ENCODE measurements at places on chromosomes 16 and 17.

DNA sequence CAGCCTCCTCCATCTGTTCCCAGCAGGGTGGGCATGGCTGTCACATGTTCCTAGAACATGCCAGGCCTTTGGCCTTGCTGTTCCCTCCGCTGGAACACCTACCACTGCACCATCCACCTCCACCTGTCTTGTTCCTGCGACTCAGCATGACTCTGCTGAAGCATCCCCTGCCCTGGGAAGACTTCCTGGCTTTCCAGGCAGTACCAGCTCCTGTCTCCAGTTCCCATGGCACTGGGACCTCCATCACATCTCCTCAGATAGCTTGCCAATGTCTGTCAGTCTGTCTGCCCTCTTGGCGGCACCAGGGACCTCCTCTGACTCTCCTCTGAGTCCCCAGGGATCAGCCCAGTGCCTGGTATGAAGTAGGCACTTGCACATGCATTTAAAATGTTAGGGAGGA, 15.7 kb downstream of the PDP2 start:
- DNase-seq, result no peak

DNA sequence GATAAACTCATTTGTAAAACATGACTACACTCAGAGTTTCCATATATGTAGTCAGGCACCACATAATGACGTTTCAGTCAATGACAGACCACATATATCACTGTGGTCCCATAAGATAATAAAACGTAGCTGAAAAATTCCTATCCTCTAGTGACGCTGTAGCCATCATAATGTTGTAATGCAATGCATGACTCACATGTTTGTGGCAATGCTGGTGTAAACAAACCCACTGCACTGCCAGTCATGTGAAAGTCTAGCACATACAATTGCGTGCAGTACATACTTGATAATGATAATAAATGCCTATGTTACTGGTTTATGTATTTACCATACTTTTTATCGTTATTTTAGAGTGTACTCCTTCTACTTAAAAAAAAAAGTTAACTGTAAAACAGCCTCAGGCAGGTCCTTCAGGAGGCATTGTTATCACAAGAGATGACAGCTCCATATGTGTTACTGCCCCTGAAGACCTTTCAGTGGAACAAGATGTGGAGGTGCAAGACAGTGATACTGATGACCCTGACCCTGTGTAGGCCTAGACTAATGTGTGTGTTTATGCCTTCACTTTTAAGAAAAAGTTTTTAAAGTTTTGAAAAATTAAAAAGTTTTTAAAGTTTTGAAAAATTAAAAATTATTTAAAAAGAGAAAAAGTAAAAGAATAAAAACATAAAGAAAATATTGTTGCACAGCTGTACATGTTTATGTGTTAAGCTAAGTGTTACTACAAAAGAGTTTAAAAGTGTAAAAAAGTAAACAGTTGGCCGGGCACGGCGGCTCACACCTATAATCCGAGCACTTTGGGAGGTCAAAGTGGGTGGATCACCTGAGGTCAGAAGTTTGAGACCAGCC, 9.0 kb downstream of the STAT5B start:
- peak; percentile 61 for DNase-seq

DNA sequence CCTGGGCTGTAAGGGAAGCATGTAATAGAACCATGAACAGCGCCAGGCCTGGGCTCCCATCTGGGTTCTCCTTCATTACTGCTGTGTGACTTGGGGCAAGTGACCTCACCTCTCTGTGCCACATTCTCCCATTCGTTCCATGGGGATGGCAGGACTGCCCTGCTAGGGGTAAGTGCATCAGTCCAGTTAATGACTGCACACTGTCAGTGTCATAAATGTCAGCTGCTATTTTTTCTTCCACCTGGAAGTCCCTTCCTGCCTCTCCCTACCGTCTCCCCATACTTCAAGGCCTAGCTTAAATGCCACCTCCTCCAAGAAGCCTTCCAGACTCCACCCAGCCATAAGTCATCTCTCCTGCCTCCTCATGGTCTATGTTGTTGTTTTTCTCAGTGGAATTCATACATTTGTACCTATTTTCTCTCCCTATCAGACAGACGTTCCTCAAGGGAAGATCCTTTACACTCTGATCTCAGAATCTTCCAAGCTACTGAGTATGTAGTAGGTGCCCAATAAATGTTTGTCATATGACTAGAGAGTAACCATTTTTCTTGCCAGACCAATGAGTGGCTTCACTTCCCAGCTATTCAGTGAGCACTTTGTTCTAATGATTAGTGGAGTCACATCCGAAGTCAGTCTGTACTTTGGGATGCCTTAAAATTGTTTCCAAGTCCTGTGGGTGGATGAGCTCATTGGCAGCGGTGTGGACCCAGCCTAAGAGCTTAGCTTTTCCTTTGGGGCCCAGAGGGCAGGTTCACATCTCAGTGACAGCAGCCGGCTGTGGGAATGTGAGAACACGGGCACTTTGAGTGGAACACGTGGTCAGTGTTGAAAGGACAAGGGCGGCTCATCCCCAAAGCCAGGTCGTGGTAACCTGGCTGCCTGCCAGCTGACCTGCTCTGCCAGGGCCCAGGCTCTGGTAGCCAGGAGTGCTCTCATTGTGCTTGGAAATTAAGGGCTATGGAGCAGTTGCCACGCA, 147.5 kb upstream of the GSE1 start:
- no peak for DNase-seq

- no peak for DNase-seq
Observed at GRCh38 chr17:2262135-2262587, 41.4 kb downstream of the SMG6 start.

GRCh38 chr16:47728205-47728604, 267.1 kb downstream of the PHKB start:
- no peak for DNase-seq

DNA sequence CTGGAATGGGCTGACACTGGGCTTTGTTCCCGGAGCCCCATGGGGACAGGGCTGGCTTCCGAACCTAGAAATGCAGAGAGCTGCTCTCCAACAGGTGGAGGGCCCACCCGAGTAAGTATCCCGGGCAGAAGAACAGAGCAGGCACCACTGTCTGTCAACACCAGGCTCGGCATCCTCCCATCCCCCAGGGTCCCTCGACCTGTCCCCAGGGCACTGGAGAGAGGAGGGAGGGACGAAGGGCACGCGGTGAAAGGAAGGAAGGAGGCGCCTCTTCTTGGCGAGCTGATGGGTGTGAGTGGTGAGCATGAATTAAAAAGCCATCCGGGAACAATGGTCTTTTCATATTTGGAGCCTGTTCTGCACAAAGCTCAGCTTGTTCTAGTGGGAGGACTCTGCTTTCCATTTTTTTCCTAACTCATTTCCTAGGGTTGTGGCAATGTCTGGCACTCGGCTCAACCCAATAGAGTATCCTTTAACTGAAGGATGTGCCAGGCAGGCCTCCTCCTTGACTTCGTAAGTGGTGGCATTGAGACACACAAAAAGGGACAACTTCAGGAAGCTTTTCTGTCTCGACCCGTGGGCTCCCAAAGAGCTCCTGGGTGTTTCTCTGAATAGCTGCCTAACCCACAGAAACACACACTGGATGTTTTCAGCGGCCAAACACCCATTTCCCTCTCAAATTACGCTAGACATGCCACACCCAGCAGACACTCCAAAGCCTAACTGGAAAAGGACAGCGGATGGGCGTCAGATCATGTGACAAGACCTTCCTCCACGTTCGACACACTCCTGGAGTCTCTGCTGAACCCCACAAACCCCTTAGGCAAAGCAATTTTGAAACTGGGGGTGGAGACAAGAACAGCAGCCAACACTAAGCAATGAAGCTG, 47.7 kb downstream of the ZFHX3 start:
- no peak for DNase-seq

DNA sequence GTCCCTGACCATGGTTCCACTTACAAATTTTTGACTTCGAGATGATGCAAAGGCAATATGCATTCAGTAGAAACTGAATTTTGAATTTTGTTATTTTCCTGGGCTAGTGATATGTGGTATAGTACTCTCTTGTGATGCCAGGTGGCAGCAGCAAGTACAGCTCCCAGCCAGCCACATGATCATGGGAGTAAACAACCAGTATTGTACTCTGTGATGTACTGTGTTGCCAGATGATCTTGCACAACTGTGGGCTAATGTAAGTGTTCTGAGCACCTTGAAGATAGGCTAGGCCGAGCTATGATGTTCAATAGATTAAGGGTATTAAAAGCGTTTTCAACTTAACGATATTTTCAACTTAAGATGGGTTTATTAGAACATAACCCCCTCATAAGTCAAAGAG, 250.8 kb downstream of the STX8 start:
- DNase-seq, result no peak

DNA sequence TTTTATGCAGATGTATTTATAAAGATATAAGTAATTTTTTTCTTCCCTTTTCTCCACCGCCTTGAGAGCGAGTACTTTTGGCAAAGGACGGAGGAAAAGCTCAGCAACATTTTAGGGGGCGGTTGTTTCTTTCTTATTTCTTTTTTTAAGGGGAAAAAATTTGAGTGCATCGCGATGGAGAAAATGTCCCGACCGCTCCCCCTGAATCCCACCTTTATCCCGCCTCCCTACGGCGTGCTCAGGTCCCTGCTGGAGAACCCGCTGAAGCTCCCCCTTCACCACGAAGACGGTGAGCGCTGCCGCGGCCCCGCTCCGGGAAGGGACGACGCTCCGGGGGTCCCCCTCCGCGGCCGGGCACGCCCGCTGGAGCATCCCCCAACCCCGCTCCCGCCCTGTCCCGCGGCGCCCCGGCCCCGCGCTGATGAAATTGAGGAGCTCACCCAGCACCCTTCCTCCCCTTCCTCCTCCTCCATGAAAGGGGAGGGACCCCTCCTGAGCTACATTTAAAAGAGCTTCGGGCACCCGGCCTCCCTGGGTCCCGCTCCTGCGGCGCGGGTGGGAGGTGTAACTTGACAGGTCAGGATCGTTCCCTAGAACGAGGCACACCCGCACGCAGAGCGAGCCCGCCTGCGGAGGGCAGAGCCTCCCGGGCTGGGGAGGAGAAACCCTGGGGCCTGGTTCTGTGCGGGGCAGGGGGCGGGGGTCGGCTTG, 706 bp downstream of the HLF start:
- DNase-seq, result peak; percentile 4

- no peak for DNase-seq
Observed at GRCh38 chr17:10716218-10716617, 13.6 kb downstream of the TMEM220 start.

DNA sequence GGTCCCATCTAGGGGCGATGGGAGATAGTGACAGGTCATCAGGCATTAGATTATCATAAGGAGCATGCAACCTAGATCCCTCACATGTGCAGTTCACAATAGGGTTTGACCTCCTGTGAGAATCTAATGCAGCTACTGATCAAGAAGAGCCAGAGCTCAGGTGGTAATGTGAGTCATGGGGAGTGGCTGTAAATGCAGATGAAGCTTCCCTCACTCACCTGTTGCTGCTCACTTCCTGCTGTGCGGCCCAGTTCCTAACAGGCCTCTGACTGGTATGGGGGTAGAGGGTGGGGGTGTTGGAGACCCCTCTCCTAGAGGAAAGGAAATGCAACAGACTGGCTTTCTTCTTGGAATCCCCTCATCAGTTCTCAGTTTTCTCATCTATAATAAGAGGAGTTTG, 131.4 kb downstream of the CA10 start:
- DNase-seq, result no peak

DNA sequence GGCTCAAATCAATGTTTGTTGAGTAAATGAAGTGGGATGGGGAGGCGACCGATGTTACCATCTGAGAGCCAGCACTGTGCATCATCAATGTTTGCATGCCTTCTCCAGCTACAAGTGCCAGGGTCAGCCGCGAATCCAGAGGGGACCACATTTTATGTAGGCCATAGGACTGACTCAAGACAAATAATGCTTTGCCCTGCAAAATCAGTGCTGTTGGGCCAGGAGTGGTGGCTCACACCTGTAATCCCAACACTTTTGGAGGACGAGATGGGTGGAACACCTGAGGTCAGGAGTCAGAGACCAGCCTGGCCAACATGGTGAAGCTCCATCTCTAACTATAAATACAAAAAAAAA, 53.1 kb upstream of the WSB1 start:
- no peak for DNase-seq

DNA sequence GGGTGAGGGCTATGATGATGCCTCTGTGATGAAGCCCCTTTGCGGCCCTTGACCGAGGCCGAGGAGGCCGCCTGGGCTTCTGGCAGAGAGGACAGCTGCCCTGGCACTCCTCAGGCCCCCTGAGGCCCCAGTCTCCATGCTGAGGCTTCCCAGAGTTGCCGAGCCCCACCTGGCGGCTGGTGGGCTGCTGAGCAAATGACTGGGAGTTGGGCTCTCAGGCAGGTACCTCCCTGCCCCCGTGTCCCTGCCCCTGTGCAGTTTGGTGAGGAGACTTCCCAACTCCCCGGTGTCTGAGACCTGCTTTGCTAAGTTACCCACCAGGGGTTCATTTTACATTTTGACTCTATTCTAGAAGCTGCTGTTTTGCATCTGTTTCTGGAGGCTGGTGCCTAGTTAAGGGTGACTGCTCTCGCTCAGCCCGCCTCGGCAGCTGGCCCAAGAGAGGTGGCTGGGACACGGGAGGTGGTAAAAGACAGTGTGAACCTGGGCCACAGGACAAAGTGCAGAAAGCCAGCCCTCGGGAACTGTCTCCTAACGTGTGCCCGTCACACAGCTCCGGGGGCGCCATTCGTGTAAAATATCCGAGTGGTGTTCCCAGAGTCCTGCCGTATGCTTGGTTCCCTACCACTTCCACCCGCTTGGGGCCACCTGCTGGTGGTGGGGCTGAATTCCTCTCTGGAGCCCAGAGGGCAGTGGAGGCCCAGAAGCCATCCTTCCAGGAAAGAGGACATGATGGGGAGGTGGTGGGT, 134.5 kb downstream of the RAB11FIP4 start:
- DNase-seq, result no peak

- no peak for DNase-seq
Observed at GRCh38 chr17:32498391-32498790, 11.6 kb downstream of the CDK5R1 start.

All from effector memory CD4-positive, alpha-beta T cell (primary cell).